H9 (cell line): ENCODE measurements at places on chromosomes 4 and X.
A peak's percentile ranks its signal among the peaks of the same experiment; 100 is the strongest.

DNA sequence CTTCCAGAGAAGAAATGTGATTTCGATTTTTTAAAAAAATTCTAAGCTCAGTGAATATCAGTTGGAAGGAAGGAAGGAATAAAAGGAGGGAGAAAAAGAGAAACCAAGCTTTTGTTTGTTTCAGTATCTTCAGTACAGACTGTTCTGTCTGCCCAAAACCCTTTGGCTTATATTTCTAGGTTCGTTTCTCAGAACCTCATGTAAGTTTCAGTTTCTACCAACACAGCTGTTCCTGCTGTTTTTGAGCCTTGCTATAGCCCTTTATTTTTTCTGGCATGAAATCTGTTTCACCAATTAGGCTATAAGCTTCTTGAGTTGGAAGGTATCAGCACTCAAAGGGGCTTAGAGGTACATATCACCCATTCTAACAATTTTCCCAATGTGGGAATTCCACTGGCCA, 157.9 kb downstream of the GBA3 start:
- H3K4me3 ChIP-seq: no peak overlapping the region
- H3K36me3 ChIP-seq: no peaks in the 10 kb centered on the region
- DNase-seq: no peak
- no peaks in the 10 kb centered on the region for H3K4me1 ChIP-seq
- no peak overlapping the region for H3K27ac ChIP-seq

GRCh38 chrX:111041018-111041462, 55.0 kb upstream of the PAK3 start:
- no peaks in the 10 kb centered on the region for H3K4me1 ChIP-seq
- H3K4me3 ChIP-seq: no peak overlapping the region
- no peak overlapping the region for H3K27ac ChIP-seq
- H3K27me3 ChIP-seq: no peaks in the 10 kb centered on the region
- no peak for DNase-seq
- H3K36me3 ChIP-seq: no peaks in the 10 kb centered on the region

DNA sequence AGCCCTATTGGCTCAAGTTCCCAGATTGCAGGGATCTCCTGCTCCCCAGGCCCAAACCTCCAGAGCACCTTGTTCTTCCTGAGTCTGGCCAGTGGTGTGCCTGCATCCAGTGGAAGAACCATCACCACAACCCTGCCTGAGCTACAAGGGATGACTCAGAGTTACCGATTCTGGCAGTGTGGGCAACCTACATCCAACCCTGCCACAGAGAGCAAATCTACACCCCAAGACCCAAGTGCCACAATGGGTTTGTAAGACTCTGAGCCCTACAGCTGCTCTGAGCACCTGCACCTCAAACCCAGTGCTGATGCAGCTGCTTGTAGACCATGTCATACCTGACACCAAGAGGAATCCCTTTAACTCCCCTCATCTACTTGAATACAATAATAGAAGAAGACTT, 110.0 kb downstream of the SOWAHB start:
- no peak overlapping the region for H3K4me3 ChIP-seq
- H3K27me3 ChIP-seq: no peaks in the 10 kb centered on the region
- no peak for DNase-seq
- peaks cover 18% of the 10 kb centered on the region for H3K36me3 ChIP-seq
- H3K27ac ChIP-seq: no peak overlapping the region

DNA sequence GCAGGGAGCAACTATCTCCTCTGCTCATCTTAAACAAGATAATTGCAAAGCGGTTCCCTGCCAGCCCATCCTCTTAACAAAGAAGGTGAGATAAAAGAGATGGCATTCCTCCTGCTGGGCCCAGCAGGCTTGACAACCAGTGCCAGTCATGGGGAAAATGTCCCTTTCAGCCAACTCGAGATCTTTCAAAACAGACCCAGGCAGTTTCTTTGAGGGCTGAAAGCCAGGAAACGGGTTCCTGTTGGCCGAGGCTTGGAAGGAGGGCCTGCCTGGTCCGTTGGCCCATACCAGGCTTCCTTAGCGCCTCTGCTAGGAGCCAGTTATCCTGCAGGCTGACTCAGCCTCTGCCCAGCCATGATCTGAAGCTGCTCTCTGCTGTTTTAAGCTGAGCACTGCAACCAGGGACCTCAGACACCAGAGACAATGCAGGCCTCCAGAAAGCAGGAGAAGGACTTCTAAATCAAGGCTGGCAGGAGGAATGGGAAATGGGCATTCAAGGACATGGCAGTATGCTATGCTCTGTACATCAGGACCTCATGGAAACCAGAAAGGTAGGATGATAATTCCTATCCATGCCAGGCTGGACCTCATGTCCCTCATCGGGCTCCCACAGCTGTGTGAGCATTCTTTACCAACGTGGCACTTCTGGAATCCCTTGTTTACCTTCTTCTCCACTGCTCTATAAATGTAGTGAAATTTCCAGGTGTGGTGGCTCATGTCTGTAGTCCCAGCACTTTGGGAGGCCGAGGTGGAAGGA, 42.4 kb upstream of the SLC2A9 start:
- peak; percentile 82 for DNase-seq
- no peaks in the 10 kb centered on the region; the same call in 1 of the 2 replicates for H3K4me1 ChIP-seq

DNA sequence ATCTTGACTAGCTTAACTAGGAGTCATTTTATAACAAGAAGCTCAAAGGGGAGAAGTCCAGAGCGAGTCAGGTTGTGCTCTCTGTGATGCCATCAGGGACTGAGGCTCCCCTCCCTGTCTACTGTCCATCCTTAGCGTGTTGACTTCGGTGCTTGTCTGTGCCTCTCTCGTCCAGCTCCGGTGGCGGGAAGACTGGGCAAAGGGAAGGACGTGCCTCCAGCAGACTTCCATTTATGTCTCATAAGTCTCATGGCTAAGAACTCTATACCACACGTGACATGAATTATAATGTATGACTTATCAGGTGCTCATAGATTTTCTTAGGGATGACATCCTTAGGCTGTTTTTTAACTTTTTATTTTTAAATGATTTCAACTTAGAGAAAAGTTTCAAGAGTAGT, 92.6 kb upstream of the TLR2 start:
- H3K27ac ChIP-seq: no peak overlapping the region
- H3K36me3 ChIP-seq: peaks cover 37% of the 10 kb centered on the region
- H3K4me1 ChIP-seq: no peaks in the 10 kb centered on the region
- H3K27me3 ChIP-seq: no peaks in the 10 kb centered on the region
- no peak overlapping the region for H3K4me3 ChIP-seq
- no peak for DNase-seq

- no peaks in the 10 kb centered on the region for H3K36me3 ChIP-seq
- no peaks in the 10 kb centered on the region for H3K4me1 ChIP-seq
- DNase-seq: no peak
- H3K27ac ChIP-seq: no peak overlapping the region
These were observed 75.6 kb downstream of the REPS2 start for GRCh38 chrX:17021851-17022604.

- H3K4me1 ChIP-seq: peaks cover 4% of the 10 kb centered on the region
- H3K27ac ChIP-seq: no peak overlapping the region
- no peaks in the 10 kb centered on the region for H3K27me3 ChIP-seq
- no peak for DNase-seq
- no peaks in the 10 kb centered on the region for H3K36me3 ChIP-seq
These were observed 4.3 kb upstream of the SHROOM3 start for GRCh38 chr4:76430519-76431388.

DNA sequence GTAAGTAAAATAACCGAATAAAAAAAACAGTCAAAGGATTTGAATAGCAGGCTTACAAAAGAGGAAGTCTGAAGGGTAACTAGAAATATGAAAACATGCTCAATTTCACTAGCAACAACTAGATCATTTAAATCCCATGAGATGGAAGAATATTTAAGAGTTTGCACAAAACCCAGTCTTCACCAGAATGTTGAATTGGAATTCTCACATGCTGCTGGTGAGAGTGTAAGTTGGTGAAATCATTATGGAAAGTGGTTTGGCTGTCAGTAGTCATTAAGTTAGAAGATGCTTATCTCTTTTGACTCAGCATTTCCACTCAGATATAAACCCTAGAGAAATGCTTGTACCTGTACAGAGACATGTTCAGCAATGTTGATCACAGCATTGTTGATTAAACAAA, 110.1 kb downstream of the PGRMC2 start:
- DNase-seq: no peak
- no peaks in the 10 kb centered on the region for H3K4me1 ChIP-seq
- no peak overlapping the region for H3K27ac ChIP-seq
- H3K4me3 ChIP-seq: no peak overlapping the region

DNA sequence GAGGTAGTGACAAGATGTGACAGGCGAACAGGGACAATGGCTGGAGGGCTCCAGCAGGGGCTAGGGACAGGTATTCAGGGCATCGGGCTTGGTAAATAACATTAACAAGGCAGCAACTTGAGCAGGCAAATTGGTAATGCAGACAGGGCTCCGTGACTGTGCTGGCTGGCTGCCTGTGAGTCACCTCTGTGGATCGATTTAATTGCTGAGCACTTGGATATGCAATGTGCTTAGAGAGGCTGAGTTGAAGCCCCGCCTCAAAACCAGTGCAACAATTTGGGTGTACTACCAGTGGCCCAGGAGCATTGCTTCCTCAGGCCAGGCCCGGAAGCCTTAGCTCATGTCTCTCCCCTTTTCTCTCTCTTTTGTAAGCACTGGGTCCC, 19.5 kb downstream of the CNGA2 start:
- H3K36me3 ChIP-seq: peaks cover 2% of the 10 kb centered on the region; the same call in 1 of the 2 replicates
- DNase-seq: peak; percentile 36
- H3K4me3 ChIP-seq: no peak overlapping the region
- no peaks in the 10 kb centered on the region for H3K27me3 ChIP-seq

GRCh38 chrX:134377537-134377936, 82.4 kb upstream of the HPRT1 start:
- H3K36me3 ChIP-seq: peaks cover 15% of the 10 kb centered on the region; the same call in 2 of the 3 replicates
- H3K27ac ChIP-seq: no peak overlapping the region
- no peak overlapping the region for H3K4me3 ChIP-seq
- no peaks in the 10 kb centered on the region for H3K27me3 ChIP-seq

GRCh38 chr4:73505567-73505966, 24.0 kb downstream of the AFM start:
- no peaks in the 10 kb centered on the region for H3K27me3 ChIP-seq
- no peaks in the 10 kb centered on the region for H3K4me1 ChIP-seq
- no peak overlapping the region for H3K4me3 ChIP-seq
- H3K27ac ChIP-seq: no peak overlapping the region

- peaks cover 39% of the 10 kb centered on the region for H3K36me3 ChIP-seq
- no peak overlapping the region for H3K4me3 ChIP-seq
- no peaks in the 10 kb centered on the region for H3K27me3 ChIP-seq
- H3K27ac ChIP-seq: no peak overlapping the region
- H3K4me1 ChIP-seq: no peaks in the 10 kb centered on the region; the same call in none of the 2 replicates
These were observed 3.2 kb upstream of the PLP1 start for GRCh38 chrX:103773445-103773844.

DNA sequence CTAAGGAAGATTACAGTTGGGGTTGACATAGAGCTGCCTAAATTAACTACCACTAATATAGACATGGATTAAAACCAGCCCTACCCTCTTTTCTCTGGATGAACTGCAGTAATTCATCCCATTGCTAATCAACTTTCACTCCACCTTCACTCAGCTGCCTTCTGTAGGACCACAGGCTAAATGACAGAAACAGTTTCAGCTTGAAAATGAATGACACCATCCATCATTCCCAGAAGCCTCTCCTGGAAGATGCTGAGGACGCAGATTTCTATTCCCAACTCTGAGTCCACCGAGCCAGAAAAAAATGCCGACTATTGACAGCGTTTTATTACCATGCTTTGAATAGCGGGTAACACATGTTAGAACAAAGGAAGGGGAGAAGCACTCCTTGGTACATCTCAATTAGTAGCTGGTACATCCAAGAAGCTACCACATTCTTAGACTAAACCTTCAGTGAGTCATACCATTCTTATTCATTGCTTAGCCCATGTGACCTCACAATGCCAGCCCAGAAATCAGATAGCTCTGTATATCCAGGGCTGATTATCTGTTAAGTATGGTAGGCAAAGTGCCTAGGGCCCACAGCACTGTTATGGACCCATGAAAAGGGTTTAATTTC, 25.3 kb downstream of the DCX start:
- H3K36me3 ChIP-seq: no peaks in the 10 kb centered on the region
- no peaks in the 10 kb centered on the region for H3K27me3 ChIP-seq
- no peak overlapping the region for H3K4me3 ChIP-seq
- no peak for DNase-seq
- H3K27ac ChIP-seq: no peak overlapping the region
- H3K4me1 ChIP-seq: peaks cover 4% of the 10 kb centered on the region; the same call in 1 of the 2 replicates

DNA sequence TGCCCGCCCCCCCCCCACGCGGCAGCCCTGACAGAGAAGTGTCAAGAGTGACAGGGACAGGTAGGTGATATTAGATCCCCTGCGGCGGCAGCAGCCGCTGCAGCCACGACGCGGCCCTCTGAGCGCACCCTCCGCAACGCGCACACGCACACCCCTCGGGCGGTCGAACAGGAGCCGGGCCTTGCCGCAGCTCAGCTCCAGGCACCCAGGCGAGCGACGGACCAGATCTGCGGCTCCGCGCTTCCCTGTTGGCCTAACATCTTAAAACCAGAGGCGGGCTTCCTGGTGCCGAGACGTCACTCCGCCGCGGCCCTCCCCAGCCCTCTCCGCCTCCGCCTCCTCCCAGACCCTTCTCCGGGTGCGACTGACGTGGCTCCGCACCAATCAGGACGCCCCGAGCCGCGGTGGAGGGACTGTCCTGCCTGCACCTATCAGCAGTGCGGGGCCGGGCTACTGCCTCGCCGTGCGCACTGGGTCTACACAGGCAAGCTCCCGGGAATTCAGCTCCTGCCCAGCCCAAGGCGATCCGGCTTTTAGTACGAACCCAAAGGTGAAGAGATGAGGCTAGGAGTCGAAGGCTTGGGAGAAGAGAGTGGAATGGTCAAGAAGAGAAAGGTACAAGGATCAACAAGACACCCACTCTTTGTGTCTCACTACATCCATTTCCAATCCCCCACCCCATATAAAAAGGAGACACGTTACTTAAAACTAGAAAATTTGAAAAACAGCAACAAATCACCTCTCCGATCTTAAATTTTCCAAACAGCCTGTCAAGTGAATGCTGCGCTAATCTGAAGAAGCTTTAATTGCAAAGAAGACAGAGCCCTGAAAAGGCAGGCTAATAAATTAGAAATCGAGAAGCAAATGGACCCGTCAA, at the start of gene PITX2:
Gene PITX2, minus strand, starts transcription at position 237 of the 877 bp plus-strand sequence. CDS start 617 bp downstream, outside the sequence.
- no peak within 1 kb of the TSS for H3K27ac ChIP-seq
- peak within 1 kb of the TSS; percentile 75 for H3K4me3 ChIP-seq
- no peaks in the 10 kb centered on the region; the same call in 1 of the 2 replicates for H3K4me1 ChIP-seq
- DNase-seq: peak; percentile 100
- H3K27me3 ChIP-seq: peaks cover 90% of the 10 kb centered on the region
- no peaks in the 10 kb centered on the region; the same call in 1 of the 2 replicates for H3K36me3 ChIP-seq

DNA sequence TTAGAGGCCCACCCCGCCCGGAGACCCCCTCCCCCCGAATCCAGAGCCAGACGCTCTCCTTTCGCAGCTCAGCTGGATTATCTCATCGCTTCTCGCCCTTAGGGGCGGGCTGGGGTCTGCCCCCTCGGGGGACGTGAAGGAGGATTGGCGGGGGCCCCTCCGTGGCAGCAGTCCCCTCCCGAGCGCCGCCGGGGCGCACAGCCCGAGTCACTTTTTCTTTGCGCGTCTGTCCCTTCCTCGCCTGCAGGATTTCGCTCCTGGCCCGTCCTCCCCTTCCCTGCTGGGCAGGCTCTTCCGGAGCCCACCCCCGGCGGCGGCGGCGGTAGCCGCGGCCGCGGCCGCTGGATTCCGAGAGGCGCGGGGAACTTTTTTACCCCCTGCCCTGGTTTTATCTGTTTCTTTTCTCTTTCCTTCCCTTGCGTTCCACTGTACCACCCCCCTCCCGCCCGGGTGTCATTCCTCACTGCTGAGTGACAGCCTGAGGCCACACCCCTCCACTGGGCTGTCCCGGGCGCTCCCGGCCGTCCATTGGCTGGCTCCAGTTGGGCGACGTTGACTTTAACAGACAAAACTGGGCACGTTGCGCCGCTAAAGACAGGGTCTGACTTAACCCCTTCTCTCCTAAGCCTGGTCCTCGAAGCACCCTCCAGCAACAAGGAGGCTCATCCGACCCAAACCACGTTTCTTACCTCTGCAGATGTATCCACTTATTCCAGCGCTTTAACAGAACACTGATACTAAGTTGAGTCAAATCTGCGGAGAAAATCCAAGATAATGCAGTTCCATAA, 492 bp upstream of the NKX3-2 start:
- H3K36me3 ChIP-seq: no peaks in the 10 kb centered on the region; the same call in 2 of the 3 replicates
- no peak overlapping the region for H3K27ac ChIP-seq
